Activated naive CD4-positive, alpha-beta T cell treated with anti-CD3 and anti-CD28 coated beads, Interleukin-2, amount 50 U/mL, for 16 hours (primary cell): ENCODE measurements at places on chromosomes 11 and 22.

DNA sequence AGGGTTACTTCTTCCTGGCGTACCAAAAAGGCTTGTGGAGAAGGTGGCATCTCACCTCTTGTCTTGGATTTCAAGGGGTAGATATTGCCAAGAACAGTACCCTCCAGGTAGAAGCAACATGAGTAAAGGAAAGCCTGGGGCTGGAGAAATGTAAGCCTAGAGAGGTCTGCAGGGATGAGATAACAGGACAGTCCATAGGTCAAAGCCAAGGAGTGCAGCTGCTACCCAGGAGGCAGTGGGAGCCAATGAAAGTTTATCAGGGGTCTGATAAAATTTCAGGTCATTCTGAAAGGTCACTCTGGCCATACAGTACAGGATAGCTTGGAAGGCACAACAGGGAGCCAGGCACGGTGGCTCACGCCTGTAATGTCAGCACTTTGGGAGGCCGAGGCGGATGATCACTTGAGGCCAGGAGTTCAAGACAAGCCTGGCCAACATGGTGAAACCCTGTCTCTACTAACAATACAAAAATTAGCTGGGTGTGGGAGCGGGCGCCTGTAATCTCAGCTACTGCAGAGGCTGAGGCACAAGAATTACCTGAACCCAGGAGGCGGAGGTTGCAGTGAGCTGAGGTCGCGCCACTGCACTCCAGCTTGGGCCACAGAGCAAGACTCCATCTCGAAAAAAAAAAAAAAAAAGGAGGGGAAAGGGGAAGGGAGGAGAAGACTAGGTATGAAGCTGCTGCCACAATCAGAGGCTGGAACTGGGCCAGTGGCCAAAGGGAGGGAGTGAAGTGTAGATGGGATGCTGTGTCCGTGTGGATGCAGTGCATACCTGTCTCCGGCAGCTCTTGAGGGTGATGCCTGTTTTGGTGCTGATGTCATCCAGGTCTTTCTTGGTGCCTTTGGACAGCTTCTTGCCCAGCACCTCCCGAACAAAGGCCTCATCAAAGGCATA, 1.2 kb downstream of the FIBP start:
- no peak for DNase-seq

DNA sequence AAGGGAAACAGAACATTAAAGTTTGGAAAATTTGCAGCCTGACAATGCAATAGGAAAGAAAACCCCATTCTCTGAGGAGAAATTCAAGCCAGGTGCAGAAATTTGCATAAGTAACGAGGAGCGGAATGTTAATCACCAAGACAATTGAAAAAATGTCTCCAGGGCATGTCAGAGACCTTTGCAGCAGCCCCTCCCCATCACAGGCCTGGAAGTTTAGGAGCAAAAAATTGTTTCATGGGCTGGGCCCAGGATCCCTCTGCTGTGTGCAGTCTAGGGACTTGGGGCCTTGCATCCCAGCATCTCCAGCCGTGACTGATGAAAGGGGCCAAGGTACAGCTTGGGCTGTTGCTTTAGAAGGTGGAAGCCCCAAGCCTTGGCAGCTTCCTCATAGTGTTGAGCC, 780.2 kb downstream of the LRRC4C start:
- no peak for DNase-seq

DNA sequence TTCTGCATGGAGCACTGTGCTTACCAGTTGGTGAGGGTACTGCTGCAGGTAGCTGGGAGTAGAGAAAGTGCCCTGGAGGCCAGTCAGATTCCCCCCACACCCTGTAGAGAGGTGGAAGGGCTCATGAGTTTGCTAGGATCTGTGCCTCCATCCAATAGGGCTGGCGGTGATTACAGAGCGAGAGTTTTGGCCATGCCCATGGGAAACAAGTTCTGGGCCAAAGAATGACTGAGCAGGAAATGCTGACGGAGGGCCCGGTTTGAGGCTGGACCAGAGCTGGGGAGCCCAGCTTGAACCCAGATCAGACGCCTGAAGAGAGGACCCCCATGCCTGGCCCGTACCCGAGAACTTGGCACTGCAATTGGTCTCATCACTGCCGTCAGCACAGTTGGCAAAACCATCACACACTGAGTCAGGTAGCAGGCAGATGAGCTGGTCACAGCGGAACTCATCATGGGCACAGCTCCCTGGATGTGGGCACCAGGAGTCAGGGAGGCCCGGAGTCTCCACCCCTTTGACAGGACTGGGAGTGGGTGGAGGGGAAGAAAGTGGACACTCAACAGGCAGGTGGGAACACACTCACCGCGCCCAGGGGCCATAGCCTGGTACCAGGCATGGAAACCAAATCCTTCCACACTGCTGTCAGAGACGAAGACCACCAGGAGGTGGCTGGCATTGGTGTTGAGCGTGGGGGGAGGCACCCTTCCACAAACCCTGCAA, 2.1 kb downstream of the MFRP start:
- no peak for DNase-seq

DNA sequence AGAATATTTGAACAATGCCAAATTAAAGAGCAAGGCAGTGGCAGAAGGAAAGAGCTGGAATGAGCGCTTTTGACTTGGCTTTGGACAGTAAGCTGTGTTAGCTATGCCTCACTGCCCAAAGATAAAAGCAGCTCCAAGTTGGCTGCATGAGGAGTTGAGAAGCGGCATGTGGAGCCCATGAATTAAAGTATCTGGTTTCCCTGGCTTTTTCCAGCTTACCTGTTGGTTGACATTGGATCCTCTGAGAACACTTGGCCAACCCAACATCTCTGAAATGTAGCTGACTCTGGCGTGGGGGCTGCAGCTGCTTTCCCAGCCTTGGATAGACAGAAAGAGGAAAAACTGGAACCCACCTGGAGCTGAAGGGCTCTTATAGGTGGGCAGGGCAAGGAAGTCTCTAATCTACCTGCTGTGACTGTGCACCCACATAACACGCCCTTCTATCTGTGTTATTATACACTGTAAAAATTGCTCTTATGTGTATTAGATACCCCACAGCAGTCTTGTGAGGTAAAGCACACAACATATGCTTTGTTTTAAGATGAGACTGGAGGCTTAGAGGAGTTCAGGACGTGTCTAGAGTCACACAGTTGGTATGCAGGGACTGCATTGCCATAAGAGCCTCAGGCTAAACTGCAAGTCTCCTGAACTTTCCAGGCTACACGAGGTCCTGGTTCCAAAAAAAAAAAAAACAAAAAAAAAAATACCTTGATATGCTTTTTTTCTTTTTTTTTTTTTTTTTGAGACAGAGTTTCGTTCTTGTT, 5.8 kb downstream of the UBASH3B start:
- DNase-seq = no peak

- no peak for DNase-seq
Measured at GRCh38 chr22:29342577-29343312, 27.2 kb upstream of the RASL10A start.

DNA sequence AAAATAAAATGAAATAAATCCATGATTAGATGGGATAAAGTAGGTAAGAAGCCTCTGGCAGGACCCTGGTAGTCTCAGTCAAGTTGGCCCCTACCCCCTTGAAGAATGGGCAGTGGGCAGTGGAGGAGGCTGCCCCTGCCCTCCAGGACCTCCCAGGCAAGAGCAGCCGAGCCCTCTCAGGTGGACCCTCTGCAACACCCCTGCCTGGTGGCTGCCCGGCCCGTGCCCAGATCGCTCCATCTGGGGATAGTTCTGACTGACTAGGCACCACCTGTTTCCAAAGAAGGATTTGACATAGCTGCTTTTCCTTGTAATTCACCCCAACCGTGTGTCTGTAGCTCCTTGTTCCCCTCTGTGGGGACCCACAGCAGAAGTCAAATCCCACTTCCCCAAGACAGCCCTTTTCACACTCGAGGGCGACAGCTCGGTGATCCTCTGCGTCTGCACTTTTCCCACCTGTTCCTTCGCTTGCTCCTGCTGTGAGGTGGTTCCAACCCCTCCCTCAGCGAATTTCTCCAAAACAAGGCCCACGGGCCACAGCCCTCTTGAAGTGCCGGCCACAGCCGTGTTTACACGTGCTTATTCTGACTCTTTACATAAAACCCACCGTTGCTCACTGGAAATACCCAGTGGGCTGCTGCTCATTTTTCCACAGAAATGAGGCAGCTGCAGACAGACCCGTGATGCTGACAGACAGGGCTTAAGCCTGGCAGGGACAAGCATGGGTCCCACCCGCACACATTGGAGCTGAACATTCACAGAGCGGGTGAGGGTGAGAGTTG, 5.5 kb upstream of the TMPRSS13 start:
- no peak for DNase-seq

DNA sequence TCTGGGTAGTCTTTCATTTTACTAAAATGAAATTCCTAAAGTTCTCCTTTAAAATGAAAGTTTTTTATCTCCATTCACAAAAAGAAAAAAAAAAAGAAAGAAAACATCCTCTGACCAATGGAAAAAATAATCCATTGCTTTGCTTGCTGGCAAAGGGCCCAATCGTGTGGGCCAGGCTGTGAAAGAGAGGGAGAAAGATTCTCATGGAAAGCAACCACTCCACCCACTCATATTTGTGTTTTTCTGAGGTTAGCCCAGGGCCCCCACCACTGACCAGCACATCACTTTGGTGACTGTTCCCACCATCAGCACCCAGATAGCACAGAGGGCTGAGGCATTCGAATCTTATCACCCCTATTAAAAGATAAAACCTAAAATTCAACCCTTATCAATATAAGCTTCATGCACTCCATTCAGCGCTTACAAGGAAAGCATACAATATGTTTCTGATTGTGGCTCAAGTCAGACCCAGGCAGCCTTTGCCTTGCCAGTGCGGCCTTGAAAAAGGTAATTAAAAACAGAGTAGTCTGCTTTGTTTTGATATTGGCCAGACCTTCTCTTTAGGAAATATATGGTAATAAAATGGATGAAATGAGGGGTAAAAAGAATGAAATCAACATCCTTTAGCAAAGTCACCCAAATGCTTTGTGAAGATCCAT, 192.8 kb downstream of the ETS1 start:
- no peak for DNase-seq

- no peak for DNase-seq
Measured at GRCh38 chr11:58928107-58928499, 11.2 kb upstream of the GLYATL1 start.

GRCh38 chr11:44952500-44953260, 2.0 kb upstream of the TP53I11 start:
- DNase-seq = no peak

GRCh38 chr11:68503792-68504191, 43.2 kb downstream of the PPP6R3 start:
- DNase-seq = no peak

GRCh38 chr11:69251057-69251393, 42.9 kb upstream of the MYEOV start:
- no peak for DNase-seq

DNA sequence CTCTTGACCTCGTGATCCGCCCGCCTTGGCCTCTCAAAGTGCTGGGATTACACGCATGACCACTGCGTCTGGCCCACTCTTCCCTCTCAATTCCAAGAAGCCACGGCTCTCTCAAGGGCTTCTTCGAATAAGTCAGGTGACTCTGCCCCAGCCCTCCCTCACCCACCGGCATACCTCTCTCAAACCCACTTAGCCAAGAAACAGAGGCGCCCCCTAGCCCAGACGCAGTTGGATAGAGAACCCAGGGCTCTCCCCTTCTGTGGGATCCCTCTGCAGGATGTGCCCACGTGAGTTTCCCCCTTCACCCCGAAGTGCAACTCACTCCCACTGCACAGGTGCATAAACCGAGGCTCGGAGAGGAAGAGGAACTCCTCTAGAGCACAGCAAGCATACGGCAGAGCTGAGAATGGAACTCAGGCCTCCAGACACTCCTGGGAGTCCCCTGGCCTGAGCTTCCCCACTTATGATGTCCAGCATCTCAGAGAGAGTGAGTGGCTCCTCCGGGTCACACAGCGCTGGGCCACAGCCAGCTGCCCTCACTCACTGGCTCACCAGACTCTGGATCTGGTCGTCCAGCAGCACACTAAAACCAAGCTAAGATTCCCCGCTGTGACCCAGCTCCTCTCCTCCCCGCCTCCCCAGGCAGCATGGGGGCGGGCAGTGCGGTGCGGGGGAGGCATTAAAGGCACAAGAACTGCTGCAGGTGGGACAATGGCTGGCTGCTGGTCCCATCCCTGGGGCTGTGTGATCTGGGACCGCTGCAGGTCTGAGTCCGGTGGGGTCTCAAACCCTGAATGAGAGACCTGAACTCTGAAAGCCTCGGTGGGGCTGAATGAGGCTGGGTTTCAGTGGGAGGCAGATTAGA, 16.8 kb upstream of the RGL4 start:
- no peak for DNase-seq

- DNase-seq = no peak
Measured at GRCh38 chr22:17266251-17266971, 47.2 kb upstream of the ADA2 start.
